ENCODE measurements at places on chromosomes 5 and 9.

- H3K4me3 ChIP-seq, result no peak overlapping the region
- DNase-seq, result no peak
- no peaks in the 10 kb centered on the region for H3K27me3 ChIP-seq
Observed at GRCh38 chr9:128144239-128145181, 4.7 kb upstream of the LCN2 start.

DNA sequence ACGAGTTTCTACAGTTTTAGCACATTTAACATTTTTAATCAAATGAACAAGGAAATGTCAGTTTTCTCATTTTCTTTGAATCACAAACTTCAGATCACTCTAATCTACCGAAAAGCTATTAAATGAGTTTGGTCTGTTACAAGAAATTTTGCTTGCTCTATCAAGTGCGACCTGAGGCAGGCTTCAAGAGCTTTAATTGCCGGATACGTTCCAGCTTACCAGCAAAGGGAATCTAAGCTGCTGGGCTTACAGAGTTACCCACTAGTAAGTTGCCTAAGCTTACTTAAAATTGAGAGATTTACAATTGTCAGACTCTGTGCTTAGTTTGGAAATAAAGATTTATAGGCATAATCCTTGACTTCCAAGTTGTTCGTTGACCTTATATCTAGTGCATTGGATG is 10.6 kb downstream of the SCGB3A1 start:
- peaks cover 13% of the 10 kb centered on the region for H3K36me3 ChIP-seq
- no peak overlapping the region for H3K27ac ChIP-seq
- H3K27me3 ChIP-seq, result no peaks in the 10 kb centered on the region
- no peak for DNase-seq
- no peaks in the 10 kb centered on the region for H3K4me1 ChIP-seq

GRCh38 chr5:73417303-73418034 is 31.1 kb downstream of the FOXD1 start:
- H3K4me1 ChIP-seq, result peaks cover 55% of the 10 kb centered on the region
- no peak overlapping the region for H3K27ac ChIP-seq
- DNase-seq, result peak; percentile 39
- H3K36me3 ChIP-seq, result no peaks in the 10 kb centered on the region

DNA sequence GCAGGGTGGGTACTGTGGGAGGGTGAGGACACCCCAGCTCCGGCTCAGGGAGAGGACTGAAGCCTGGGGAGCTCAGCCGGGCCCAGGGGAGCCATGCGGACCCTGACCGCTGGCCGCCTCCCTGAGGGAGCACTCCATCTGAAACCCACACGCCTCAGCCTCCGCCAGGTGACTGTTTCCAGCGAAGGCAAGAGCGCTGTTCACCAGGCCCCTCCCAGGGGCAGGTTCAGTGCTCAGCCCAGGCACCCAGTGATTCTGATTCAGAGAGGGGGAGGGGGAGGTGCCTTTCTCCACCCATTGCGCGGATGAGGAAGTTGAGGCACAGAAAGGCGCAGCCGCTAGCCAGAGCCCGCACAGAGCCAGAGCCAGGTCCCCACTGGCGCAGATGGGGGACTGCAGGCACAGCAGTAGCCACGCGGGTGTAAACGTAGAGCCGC is 27.0 kb downstream of the ADGRD2 start:
- no peaks in the 10 kb centered on the region for H3K4me1 ChIP-seq
- H3K36me3 ChIP-seq, result no peaks in the 10 kb centered on the region
- H3K27ac ChIP-seq, result no peak overlapping the region
- no peak for DNase-seq
- H3K27me3 ChIP-seq, result peaks cover 80% of the 10 kb centered on the region

GRCh38 chr5:141192110-141192725 is at the start of gene PCDHB10:
Gene PCDHB10 (plus strand): TSS chr5:141192353. CDS start chr5:141192553, 200 bp downstream.
- no peaks in the 10 kb centered on the region for H3K36me3 ChIP-seq
- H3K4me3 ChIP-seq, result no peak within 1 kb of the TSS
- no peak for DNase-seq
- H3K4me1 ChIP-seq, result no peaks in the 10 kb centered on the region
- H3K27me3 ChIP-seq, result no peaks in the 10 kb centered on the region

- no peak for DNase-seq
- no peak overlapping the region for H3K27ac ChIP-seq
- no peak overlapping the region for H3K4me3 ChIP-seq
- no peaks in the 10 kb centered on the region for H3K27me3 ChIP-seq
- no peaks in the 10 kb centered on the region for H3K36me3 ChIP-seq
- no peaks in the 10 kb centered on the region for H3K4me1 ChIP-seq
Observed at GRCh38 chr5:124803617-124804323, 57.3 kb upstream of the ZNF608 start.

- H3K27me3 ChIP-seq, result no peaks in the 10 kb centered on the region
- H3K4me3 ChIP-seq, result no peak overlapping the region
- H3K27ac ChIP-seq, result no peak overlapping the region
Observed at GRCh38 chr5:54024466-54024865, 285.9 kb downstream of the ARL15 start.

GRCh38 chr9:10252174-10252573 is 360.6 kb downstream of the PTPRD start:
- H3K4me3 ChIP-seq, result no peak overlapping the region
- no peaks in the 10 kb centered on the region for H3K36me3 ChIP-seq
- H3K27me3 ChIP-seq, result no peaks in the 10 kb centered on the region
- no peak overlapping the region for H3K27ac ChIP-seq
- no peaks in the 10 kb centered on the region for H3K4me1 ChIP-seq
- no peak for DNase-seq

DNA sequence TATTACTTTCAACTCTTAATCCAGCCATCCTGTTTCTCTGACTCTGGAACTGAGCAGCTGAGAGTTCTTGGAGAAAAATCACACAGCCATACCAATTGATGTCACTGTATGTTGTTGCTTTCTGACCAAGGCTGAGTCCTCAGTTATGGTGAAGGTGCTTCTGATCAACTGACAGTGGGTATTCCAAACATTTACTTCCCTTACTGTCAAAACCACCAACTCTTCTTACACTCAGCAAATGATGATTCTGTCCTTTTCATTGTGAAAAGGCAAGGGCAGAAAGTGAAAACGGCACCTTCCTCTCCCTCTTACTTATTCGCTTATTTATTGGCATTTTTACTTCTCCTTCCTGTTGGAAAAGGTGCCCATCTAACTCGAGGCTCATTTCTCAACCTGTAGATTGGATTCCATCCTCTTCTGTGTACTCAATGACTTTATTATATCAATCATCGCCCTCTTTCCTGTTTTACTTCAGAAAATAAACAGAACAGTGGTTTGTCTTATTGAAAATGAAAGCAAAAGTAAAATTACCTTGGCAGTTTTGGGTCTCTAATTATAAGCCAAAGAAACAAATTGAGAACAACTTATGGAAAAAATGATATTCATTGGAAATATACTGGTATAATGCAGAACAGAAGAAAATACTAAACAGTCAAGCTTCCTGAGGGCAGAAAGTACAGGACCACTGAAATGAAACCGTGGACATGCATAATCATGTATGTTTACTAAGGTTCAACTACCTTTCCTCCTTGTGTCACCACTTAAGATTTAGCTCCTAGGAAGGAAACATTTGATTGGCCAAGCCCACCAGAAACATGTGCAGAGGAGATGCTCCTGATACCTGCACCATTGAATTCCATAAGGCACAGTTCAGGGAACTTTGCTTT is 104.5 kb upstream of the CHD1 start:
- H3K4me1 ChIP-seq, result no peaks in the 10 kb centered on the region
- H3K27me3 ChIP-seq, result no peaks in the 10 kb centered on the region
- H3K27ac ChIP-seq, result peak overlapping the region; percentile 37
- no peaks in the 10 kb centered on the region for H3K36me3 ChIP-seq

- no peaks in the 10 kb centered on the region for H3K27me3 ChIP-seq
- H3K36me3 ChIP-seq, result no peaks in the 10 kb centered on the region
- no peak overlapping the region for H3K4me3 ChIP-seq
- no peak overlapping the region for H3K27ac ChIP-seq
Observed at GRCh38 chr9:81538890-81539289, 150.5 kb downstream of the TLE1 start.

DNA sequence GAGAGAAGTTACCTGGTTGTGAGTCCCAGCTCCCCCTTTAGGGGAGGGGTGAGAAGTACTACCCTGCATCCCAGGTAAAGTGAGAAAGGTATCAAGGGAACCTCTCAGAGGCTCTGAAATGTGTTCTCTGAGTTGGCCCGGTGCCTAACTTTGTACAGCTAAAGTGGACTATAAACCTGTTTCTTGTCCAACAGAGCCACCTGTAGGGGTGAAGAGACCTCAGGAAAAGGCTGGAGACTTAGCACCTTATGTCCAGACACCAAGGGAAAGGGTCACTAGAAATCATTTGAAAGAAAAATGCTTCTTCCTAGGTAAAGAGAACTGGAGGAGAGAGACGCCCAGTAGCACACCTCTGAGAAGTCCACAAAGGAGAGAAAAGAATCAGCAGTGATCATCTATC is 108.3 kb upstream of the KIF2A start:
- H3K27me3 ChIP-seq, result no peaks in the 10 kb centered on the region
- H3K4me1 ChIP-seq, result no peaks in the 10 kb centered on the region
- no peak for DNase-seq
- no peaks in the 10 kb centered on the region for H3K36me3 ChIP-seq

DNA sequence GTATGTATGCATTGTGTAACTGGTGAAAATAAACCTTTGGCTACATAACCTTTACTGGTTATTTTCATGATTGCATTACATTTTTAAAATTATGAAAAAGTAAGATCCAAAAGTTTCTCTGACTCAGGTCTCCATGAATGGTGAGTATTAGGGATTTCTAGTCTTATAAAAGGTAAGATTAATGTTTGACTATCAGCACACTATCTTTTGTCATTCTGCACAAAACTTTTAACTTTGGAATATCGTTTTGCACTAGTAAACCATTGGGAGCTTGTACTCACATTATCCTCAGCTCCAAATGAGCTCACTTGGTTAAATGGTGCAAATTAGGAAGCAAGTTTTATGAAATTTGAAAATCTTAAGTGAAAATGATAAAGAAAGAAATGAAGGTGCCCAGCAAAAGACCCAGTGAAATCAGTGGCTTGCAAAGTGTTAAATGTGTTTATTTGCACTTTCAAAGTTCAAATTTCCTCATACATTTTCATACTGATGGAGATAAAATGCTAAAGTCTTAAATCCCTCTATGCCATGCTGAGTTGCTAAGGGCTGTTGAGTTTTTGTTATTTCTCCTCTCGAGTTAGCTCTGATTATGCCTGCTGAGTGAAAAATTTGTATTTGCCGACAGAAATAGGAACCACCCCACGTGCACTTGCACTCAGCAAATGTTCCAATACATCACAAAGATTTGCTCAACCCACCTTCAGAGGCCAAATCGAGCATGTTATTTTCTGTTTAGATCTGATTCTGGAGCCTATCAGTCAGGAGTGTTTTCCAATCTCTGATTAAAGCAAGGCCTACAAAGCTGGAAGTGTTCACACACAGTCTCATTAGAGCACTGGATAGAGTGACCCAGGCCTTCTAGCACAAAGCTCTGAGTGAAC is 885.7 kb downstream of the NR2F1-AS1 start:
- no peak overlapping the region for H3K27ac ChIP-seq
- no peak for DNase-seq
- H3K36me3 ChIP-seq, result no peaks in the 10 kb centered on the region
- no peaks in the 10 kb centered on the region for H3K4me1 ChIP-seq
- no peak overlapping the region for H3K4me3 ChIP-seq

GRCh38 chr5:73182307-73182706 is 9.3 kb downstream of the TMEM174 start:
- no peaks in the 10 kb centered on the region for H3K4me1 ChIP-seq
- H3K27ac ChIP-seq, result no peak overlapping the region
- H3K27me3 ChIP-seq, result no peaks in the 10 kb centered on the region
- H3K36me3 ChIP-seq, result no peaks in the 10 kb centered on the region
- DNase-seq, result no peak

GRCh38 chr9:123168586-123168985 is 99.8 kb downstream of the STRBP start:
- no peak overlapping the region for H3K4me3 ChIP-seq
- no peaks in the 10 kb centered on the region for H3K27me3 ChIP-seq
- no peaks in the 10 kb centered on the region for H3K4me1 ChIP-seq
- no peaks in the 10 kb centered on the region for H3K36me3 ChIP-seq
- no peak for DNase-seq

- no peak overlapping the region for H3K27ac ChIP-seq
- H3K27me3 ChIP-seq, result no peaks in the 10 kb centered on the region
- no peak for DNase-seq
- H3K36me3 ChIP-seq, result no peaks in the 10 kb centered on the region
- no peak overlapping the region for H3K4me3 ChIP-seq
Observed at GRCh38 chr5:151039665-151040064, 19.3 kb downstream of the GPX3 start.

DNA sequence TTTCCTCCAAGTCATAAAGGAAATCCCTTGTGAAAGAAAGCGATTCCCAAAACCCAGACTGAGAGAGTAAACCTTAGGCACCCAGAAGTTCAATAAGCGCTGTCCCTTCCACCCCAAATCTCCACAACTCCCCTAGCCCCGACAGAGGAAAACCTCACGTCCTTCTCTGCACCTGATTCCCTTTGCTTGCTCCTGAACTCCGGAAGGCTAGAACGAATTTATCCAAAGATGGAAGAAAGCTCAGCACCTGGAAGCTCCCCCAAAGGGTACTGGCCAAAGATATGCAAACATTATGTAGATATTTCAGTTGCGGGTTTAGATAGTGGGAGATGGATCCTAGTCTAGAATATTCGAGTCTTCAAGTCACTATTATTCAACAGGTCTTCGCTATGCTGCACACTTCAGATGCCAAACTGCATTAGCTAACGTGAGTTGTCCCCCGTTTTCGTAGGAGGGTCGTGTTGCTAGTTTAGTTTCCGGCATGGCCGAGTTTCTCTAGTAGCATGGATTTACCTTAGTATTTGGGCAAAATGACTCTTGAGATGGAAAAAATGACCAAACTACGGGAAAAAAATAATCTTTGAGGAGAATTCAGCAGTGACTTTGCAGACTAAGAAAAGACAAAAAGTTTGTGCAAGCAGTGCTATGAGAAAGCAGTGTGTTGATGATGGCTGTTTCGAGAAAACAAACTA is 27.7 kb downstream of the NR2F1 start:
- peaks cover 46% of the 10 kb centered on the region for H3K27me3 ChIP-seq
- H3K4me1 ChIP-seq, result peaks cover 30% of the 10 kb centered on the region
- no peak for DNase-seq
- H3K4me3 ChIP-seq, result no peak overlapping the region
- no peaks in the 10 kb centered on the region for H3K36me3 ChIP-seq

DNA sequence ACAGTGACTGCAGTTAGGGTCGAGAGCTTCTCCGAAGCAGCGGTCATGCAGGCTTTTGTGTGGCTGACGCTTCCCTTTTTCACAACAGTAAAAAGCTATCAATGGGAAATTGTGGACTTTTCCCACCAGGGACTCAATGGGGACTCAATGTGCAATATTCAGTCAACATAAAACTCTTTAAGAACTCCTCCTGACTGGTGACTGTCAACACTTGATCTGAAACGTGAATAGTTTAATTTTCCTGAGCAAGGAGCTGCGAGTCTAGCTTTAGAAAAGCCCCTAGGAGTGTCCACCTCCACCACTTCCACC is 28.7 kb downstream of the EXOC3 start:
- DNase-seq, result peak; percentile 9
- no peaks in the 10 kb centered on the region for H3K27me3 ChIP-seq
- no peak overlapping the region for H3K4me3 ChIP-seq
- H3K36me3 ChIP-seq, result no peaks in the 10 kb centered on the region
- peaks cover 40% of the 10 kb centered on the region for H3K4me1 ChIP-seq

GRCh38 chr5:132506094-132506692 is 15.6 kb upstream of the IRF1 start:
- no peaks in the 10 kb centered on the region for H3K36me3 ChIP-seq
- H3K4me3 ChIP-seq, result no peak overlapping the region
- peaks cover 11% of the 10 kb centered on the region for H3K4me1 ChIP-seq
- H3K27me3 ChIP-seq, result no peaks in the 10 kb centered on the region
- peak overlapping the region; percentile 43 for H3K27ac ChIP-seq

All from tibial nerve (tissue), 4 donors.